ENCODE measurements at places on chromosomes 7 and 10.

GRCh38 chr10:63703740-63704345, 182.6 kb downstream of the REEP3 start:
- DNase-seq, result no peak

GRCh38 chr10:43078986-43079273, 2.1 kb downstream of the RET start:
- DNase-seq, result peak; percentile 66

DNA sequence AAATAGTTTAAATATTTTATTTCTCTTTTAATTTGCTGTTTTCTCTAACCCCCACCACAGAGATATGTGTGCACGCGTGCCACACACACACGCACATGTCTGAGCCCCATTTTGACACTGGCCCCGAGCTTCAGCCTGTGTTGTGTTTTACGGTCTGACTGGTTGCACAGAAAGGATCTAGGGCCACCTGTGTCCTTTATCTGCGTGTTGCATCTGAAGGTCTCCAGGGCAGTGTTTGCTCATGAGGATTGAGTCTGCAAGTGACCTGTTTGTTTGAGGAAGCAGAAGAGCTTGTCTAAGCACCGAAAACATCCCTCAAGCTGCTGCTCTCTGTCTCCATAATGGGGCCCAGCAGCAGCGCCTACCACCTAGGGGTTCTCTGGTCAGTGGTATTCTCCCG, 266.4 kb upstream of the LYZL1 start:
- no peak for DNase-seq

DNA sequence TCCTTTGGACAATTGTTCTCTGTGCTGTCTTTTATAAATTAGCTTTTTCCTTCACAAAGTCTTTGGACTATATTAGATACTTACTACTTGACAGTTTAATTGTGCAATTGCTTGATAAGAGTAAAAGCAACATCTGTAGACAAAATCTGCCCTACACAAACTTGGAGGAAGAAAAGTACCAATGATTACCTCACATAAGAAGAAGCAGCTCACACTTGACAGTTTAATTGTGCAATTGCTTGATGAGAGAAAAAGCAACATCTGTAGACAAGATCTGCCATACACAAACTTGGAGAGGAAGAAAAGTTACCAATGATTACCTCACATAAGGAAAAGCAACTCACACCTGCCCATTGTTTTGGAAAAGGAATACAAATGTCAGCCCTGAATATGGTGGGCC, 17.1 kb upstream of the SCIN start:
- DNase-seq, result no peak

DNA sequence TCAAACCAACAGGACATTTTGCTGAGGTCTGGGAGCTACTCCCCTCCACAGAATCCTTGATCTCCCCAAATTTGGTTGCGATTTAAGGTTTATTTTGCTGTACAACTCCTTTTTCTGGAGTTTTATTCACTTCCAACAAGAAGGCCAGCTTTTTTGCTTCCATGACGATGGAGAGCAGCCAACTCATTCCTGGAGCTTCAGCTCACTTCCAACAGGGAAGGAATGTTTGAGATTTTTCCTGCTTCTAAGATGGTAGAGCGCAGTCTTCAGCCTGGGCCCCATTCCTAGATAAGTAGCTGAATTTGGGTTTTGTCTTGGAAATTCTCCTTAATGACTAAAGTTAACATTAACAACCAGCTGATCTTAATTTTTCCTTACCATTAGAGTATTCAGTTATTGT, 30.9 kb upstream of the CREB3L2 start:
- DNase-seq, result no peak

DNA sequence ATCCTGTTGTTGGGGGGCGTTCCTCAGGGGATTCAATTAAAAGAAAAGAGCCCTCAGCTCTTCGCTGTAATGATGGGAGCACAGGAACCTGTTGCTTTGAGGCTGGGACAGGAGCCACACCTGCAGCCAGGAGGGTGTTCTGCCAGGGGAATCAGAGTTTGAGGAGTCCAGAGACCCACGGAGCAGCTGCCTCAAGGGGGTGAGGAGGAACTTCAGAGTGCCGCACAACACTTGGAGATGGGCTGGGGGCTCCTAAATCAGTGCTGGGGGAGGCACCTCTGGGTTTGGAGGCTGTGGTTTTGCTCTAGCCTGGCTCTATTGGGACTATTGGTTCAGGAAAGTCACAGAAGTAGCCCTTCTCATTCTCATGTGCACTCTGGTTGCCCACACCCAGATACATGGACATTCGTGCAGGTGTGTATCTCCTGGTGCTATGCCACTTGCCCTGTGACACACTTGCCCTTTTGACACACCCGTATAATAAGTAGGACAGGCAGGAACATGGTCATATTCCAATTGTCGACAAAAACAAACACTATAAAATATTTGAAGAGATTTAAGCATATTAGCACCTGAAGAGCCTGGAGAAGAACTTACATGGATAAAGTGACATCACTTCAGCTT, 98.1 kb downstream of the PTPN20 start:
- no peak for DNase-seq

GRCh38 chr10:5873515-5873995, 16.1 kb downstream of the ANKRD16 start:
- peak; percentile 85 for DNase-seq

- DNase-seq, result no peak
These were observed 20.7 kb downstream of the BLVRA start for GRCh38 chr7:43779045-43779812.

DNA sequence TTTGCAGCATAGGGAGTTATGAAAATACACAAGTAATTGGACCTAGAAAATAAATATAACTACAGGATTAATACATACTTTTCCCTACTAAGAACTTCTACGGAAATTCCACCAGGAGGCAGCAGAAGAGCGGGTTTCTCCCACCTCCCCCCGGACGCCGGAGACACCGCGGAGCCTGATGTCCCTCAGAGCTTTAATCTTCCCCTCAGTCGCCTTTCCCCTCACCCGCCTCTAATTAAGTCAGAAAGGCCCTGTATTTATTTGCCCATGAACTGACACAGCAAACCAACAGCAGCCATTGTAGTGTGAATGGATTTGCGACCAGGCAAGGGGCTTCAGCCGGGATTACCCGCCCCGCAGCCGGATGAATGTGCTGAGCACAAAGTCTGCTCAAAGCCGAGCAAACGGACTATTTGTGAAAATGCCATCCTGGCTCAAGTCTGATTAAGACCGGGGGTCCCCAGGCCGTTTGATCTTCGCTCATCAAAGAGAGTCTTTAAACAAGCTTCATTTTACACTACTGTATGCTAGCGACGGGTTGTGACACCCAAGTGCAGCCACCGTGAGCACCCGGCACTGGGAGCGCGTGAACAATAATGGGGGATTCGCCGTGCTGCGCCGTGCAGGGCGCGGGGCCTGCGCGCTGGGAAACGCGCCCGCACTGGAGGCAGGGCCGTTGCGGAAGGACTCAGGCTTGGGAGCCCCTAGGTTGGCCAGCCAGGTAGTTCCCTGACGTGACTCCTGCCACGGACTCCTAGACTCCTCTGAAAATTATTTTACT, 5.6 kb upstream of the DKK1 start:
- DNase-seq, result peak; percentile 57
